H54 (cell line): ENCODE measurements at places on chromosomes 4 and X.

GRCh38 chrX:18542131-18542530 lies 116.7 kb downstream of the CDKL5 start:
- DNase-seq, result no peak

- no peak for DNase-seq
Measured at GRCh38 chr4:86975927-86976326, 41.1 kb downstream of the AFF1 start.

DNA sequence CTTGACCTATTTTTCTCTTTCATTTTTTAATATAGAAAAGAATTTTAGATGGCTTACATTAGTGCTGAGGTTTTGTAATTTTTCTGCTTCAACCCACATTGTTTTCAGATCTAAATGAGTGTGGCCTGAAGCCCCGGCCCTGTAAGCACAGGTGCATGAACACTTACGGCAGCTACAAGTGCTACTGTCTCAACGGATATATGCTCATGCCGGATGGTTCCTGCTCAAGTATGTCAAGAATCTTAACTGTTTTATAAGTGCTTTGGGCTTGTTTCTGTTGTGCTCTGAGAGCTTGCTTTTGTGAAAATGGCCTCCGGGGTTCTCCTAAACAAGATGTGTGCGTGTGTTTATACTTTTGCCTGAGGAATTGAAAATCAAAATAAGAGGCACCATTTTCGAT lies 41.6 kb downstream of the NPNT start:
- no peak for DNase-seq

GRCh38 chr4:116400480-116400879 lies 684.9 kb downstream of the TRAM1L1 start:
- DNase-seq, result no peak

DNA sequence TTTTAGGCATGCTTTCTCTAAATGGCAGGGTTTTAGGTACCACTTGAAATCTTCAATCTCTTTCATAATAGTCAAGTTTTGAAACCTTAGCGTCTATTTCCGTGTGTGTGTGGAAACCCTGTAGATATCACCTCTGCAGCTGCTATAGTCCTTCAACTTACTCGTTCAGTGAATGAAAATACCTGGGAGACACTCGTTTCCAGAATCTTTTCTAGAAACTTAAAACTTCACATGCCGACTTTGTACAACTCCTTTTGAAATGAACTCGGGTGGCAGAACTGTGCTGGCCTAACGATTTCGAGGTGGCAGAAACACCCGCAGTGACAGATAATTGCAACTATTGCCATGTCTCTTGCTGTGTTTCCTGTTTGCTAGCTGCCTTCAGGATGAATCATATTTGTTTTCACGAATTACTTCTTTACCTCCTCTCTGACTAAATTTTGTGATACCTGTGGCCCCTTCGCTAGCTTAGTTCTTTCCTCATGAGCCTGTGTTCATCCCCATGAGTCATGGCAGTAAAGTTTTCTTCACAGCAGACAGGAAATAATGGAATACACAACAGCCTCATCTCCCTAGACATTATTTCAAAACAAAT lies 104.7 kb upstream of the SMIM10 start:
- DNase-seq, result peak; percentile 12

- no peak for DNase-seq
Measured at GRCh38 chr4:70315928-70316327, 18.9 kb upstream of the CABS1 start.

DNA sequence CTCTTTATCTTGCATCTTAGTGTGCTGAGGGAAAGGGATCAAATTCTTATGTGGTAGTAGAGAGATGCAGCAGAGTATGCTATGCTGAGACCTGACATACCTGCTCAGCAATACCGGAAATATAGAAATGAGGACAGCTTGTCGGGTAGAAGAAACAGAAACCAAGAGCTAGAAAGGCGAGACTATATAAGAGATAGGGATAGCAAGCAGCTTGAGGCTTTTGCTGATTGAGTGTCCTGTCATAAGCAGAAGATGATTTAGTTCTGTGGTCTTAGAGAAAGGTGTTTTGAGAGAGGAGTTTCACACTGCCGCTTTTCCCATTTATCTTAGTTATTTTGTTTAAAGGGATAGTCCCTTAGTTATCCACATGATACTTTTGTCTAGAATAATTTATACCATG lies 31.7 kb downstream of the USP9X start:
- no peak for DNase-seq

DNA sequence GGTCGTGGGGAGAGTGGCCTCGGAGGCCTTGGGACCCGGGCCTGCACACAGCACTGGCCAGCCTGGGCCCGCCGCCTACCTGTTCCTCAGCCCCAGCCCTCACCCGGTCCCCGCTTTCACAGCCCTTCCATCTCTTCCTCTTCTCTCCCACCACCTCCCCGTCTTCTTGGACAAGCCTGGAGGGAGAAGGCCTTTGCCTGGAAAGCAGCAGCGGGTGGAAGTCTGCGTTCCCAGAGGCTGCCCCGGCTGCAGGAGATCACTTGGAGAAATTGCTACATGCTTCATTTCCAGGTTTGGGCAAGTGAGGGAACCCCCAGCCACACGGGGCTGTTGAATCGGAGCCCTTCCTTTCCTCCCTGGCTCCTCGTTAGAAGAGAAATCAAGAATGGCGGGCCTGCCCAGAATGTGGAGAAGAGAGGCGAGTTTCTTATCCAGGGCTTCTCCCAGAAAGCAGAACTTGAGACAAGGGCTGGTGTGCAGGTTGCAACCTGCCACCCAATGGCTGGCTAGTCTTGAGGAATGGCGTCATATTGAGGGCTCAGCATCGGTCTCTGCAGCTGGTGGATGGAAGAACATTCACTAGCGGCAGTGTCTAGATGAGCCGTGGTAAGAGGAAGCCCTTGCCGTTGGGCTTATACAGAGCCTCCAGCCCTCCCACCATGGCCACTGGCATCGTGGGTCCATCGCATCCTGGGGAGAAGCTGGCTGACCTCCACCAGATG lies 1.2 kb upstream of the PDZD4 start:
- DNase-seq, result no peak

DNA sequence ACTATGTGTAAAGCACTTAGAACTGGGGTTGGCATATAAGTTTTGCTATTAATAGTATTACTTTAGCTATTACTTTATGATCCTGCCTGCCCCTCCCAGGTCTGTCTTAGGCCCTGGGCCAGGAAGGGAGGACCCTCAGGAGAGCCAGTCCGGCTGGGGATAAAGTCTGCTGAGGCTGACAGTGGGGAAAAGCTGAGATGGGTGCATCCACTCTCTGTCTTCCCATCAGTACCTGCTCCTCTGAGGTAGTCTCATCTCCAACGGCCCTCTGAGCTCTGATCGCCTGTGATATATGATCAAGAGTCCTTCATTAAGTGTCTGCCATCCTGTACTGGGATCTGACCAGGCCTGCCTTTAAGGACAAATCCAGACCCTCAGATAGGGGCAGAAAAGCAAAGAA lies 156.5 kb upstream of the PJA1 start:
- DNase-seq, result no peak

GRCh38 chrX:136015016-136015415 lies 29.8 kb downstream of the SLC9A6 start:
- DNase-seq, result no peak

DNA sequence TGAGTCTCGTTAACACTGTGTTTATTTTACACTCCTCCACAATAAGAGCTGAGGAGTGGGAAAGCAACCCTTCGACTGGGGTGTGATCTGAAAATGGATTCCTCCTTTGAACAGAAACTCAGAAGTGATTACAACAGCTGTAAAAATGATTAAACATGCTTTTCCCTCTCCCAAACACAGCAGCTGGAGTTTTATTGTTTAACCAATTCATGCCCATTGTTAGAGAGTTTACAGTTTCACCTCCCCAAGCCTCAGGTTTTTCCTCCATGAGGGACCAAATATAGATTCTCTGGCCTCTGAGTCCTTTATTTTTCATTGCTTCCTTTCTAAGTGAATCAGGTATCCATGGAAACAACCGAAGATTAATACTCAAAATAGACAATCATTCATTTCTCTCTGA lies 263.0 kb upstream of the TAPT1 start:
- no peak for DNase-seq

DNA sequence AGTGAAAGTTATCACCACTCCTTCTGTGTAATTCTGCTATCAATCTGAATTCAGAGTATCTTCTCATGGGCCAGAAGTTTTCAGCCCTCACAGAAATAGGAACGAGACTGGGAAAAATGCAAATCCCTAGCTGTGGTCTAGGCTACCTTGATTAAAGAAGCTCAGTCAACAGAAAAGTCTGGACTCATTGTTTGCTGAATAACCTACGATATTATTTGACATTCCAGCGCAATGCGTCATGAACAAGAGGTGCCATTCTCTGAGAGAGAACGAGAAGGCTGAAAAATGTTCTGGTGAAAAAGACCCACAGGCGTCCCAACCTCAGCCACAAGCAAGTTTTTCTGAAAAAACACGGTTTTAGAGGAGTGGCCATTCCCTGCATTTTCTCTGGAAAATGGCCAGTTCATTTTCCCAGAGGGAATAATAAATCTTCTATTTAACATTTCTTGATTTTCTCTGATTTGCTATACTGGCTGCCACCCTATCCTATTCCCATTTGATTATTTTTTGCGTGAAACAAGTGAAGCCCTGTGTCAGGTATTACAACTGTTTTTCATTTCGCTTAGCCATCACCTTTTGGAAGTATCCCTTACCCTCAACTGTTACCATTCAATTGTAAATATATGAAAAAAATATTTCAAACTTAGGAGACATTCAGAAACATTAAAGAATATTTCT lies 1117.6 kb upstream of the PRKX start:
- DNase-seq, result no peak

GRCh38 chr4:69861756-69862155 lies 1.8 kb upstream of the SULT1E1 start:
- no peak for DNase-seq

DNA sequence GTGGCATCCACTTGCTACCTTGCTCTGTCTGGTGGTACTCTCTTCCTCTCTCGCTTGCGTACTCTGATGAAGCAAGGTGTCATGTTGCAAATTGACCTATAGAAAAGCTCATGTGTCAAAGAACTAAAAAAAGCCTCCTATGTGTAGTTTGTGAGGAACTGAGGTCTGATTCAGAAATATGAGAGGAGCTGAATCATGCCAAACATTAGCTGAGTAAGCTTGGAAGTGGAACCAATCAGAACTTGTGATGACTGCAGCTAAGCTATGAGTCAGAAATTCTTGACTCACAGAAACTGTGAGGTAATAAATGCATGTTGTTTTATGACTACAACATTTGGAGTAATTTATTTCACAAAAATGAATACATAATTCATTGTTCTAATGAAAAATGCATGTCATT lies 2138.8 kb downstream of the PCDH7 start:
- DNase-seq, result no peak

GRCh38 chrX:138917781-138918180 lies 206.3 kb upstream of the FGF13 start:
- DNase-seq, result peak; percentile 1

DNA sequence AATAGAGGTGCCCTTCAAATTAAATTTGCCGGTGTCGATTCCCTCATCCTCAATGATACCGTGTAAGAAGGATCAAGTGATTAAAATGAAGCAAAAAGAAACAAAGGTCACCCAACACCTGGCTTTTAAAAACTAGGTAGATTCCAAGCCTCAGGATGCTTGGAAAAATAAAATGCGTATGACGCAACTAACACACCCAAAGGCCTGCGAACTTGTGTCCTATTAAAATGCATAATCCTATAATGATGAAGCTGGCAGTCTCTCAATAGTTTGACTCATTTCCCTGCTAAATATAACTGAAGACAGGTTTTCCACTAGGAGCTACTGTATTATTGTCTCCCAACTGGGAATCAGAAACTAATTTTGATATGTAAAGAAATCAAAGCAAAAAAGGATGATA lies 263.2 kb downstream of the DHX15 start:
- DNase-seq, result no peak

- DNase-seq, result no peak
Measured at GRCh38 chrX:22748093-22748999, 251.4 kb upstream of the DDX53 start.

DNA sequence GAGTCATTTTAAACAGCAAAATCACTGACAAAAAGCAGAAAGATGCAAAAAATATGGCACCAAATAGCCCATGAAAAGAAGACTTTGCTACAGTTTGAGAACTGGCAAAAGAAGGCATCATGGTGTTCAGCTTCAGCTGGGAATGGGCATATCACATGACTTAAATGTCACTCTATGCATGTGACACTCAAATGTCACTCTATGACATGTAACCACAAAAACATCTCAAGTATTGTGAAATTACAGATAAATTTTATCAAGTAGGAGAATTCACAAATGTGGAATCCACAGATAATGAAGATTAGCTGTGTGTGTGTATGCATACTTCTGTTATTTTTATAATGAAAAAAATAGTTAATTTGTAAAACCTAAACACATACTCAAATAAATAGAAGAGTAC lies 81.9 kb downstream of the ATP10D start:
- no peak for DNase-seq

DNA sequence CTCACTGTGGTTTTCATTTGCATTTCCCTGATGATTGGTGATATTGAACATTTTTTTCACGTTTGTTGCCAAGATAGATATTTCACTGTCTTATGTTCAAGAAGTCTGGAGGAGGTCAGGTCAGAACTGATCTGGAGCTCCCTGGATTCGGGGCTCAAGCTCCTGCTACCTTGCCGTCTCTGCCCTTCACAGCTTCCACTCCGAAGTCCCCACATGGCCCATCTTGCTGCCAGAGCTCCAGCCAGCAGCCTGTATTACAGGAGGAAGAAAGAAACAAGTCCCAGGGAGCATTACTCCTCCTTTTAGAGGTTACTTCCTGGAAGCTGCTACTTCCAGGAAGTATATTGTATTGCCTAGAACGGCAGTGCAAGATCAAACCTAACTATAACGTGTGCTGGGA lies 17.9 kb upstream of the CDKN2AIP start:
- no peak for DNase-seq

GRCh38 chr4:144355811-144356757 lies 215.6 kb upstream of the GYPA start:
- peak; percentile 8 for DNase-seq

DNA sequence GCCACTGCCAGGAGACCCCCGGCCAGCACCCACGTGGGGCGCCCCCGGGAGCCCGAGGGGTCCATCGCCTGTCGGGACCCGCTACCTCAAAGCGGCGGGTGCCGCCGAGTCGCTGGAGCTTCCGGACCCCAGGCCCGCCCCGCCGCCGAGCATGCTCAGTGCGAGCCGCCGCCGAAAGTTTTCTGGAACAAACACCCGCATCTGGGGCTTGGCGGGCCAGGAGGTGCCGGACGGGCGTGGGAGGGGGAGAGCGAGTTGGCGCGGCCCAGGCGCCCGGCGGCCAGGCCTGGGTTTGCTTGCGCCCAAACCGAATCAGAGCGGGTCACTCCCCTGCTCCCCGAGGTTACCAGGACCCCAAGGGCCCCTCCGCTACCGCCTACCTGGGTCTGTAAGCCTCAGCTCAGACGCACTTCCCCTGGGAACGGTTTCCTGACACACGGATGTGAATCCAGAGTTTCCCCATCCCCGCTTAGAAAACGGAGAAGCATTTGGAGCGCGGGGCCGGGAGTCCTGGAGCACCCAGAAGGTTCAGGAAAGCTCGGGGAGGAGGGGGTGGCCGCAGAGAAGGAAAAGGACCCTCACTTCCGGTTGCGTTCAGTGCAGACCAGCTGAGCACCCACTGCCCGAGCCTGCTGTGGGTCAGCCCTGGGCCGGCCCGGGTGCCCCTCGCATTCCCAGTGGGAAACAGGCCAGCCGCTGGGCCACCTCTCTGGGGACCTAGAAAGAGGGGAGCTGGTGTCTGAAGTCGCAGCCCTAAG lies at the start of gene EVC2:
Gene EVC2 (minus strand): TSS at position 111 of the 758 bp plus-strand sequence. CDS start 46 bp downstream, at position 65.
- DNase-seq, result no peak
